SJCRH30 (cell line): ENCODE measurements at places on chromosomes 2 and 18.
A peak's percentile ranks its signal among the peaks of the same experiment; 100 is the strongest.

DNA sequence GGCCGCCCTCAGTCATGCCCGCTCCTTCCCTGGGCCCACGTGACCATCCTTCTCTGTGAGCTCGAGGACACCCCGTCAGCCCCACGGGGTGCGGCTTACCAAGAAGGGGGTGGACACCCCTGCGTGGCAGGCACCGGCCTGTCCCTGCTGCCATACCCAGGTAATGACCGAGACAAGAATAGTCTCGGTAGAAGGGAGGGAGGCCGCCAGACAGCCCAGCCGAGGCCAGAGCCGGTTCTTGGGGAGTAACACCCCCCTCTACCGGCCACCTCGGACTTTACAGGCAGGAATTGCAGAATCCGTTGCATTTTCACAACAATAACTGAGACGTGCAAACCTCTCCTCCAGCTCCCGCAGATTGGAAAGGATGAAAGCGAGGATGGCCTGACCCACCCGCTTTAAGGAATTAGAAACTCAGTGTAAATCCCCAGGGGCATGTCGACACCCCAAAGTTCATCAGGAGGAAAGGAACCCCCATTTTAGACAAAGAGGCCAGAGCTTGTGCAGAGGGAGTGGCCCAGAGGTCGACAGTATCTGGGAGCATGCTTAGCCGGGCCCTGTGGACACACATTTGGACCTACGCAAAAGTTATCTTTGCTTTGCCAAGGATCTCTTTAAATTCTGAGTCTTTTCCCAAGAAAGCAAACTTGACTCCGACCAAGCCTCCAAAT lies 60.1 kb upstream of the GLI2 start:
- DNase-seq, result peak; percentile 59

DNA sequence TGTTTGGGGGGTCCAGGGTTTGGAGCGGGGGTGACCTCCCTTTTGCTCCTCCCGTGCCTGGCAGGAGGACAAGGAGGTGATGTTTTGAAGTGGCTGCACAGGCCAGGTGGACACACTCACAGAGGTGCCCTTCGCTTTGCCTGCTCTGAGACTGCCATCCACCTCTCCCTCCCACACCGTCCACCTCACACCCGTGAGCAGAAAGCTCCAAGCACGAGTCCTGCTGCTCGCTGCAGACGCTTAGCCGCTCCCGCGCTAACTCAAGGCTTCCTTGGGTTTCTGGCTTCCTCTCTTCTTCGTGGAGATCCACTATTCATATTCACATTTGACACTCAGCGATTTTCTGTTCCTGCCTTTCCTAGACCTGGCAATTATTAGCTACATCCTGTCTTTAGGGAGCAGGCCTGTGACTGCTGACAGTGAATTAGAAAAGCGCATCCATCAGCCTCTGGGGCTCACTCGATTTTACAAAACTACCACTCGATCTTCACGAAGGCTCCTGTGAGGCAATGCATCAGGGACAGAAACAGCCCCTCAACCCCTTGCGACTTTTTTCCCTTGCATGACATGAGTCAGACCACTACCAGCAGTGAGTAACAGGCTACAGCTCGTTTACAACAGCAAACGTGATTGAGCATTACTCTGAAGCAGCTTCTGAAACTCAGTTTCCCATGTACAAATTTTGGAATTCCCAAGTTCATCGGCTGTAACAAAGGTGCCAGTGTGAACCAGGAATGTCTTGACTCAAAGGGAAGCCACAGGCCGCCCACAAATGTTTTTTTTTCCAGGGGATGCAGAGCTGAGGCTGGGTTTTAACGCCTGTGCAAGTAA lies 238.7 kb upstream of the SOX11 start:
- DNase-seq, result peak; percentile 76

DNA sequence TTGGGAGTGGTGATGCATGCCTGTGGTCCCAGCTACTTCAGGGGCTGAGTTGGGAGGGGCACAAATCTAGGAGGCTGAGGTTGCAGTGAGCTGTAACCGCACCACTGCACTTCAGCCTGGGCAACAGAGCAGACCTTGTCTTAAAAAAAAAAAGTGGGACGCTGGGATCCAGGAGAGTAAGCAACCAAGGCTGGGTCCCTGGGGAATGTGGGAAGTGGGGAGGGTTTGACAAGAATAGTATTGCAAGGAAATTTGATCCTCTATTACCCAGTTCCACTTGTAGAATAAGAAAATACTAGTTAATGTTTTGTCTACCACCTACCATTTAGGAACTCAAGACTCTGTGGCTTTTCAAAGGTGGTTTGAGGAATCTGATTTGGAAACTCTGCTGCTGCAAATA lies 21.1 kb upstream of the DYTN start:
- DNase-seq, result peak; percentile 36

DNA sequence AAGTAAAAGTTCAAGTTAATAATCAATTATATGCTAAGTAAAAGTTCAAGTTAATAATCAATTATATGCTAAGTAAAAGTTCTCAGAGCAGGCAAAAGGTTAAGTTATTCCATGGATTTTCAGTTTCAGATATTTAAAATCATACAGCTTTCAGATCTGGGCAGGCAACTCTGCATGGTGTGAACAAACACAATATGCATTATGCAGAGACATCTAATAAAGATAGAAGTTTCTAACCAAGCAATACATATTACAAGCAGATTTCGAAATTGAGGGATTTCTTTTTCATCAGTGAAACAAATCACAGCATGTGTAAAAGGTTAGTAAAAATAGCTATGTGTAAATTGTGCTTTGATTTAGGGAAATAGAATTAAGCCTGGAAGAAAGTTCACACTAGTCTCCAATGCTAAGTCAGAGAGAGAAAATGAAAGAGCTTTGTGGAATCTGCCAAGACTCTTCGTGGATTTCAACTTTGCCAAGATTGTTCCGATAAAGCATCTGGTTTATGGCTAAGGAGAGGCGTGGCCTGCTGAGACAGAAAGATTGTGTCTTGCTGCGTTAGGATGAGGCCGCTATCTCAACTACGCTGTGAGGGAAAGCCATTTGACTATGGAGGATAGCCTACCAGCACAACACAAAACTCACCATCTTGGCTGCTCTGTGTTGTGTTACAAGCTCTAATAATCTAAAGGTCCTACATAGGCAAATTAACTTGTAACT lies 60.1 kb upstream of the SLC16A14 start:
- no peak for DNase-seq

GRCh38 chr2:39142904-39143605 lies 22.2 kb upstream of the SOS1 start:
- DNase-seq, result no peak
